ENCODE measurements at places on chromosomes 3 and 15. TPM values are rescaled to one million over a fixed set of nuclear protein-coding genes. Genes with fewer than 3 reads are reported as not detected.

DNA sequence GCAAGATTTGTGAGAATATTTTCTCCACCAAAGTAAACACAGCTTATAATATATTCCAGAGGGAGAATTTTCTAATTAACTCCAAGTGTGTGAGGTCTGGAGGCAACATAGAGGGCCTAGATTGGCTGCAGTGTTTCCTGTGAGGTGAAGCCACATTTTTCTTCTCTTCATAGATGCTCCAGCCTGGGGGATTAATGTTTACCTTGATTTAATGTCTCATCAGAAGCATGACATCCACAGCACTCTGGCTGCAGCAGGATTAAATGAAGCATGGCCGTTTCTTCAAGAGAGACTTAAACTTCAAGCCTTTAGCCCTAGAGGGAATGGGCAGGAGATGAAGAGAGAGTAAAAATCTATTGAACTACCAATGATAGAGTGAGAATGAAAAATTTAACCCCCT is 137.9 kb upstream of the ZBTB20 start:
- H3K36me3 ChIP-seq = no peaks in the 10 kb centered on the region
- no peak for DNase-seq
- H3K27ac ChIP-seq = no peak overlapping the region
- H3K27me3 ChIP-seq = no peaks in the 10 kb centered on the region

DNA sequence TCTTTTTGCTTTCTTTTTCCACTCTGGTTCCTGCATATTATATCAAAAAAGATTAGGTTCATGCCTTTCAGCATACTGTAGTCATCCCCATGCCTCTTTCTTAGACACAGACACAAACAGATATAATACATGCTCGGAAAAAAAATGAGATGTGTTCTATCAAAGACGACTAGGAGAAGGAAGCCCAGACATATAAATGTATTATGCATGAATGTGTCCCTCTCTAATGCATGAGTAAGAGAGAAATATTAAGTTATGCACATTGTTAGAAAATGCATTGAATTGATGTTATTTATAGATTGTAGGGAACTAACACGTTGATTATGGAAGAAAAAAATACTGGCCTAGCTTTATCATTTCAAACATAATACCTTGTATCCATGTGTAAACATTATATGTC is 252.4 kb upstream of the BCHE start:
- no peaks in the 10 kb centered on the region for H3K27me3 ChIP-seq
- no peak overlapping the region for H3K27ac ChIP-seq
- no peak for DNase-seq
- H3K4me1 ChIP-seq = no peaks in the 10 kb centered on the region
- H3K36me3 ChIP-seq = no peaks in the 10 kb centered on the region

GRCh38 chr3:142501004-142501926 is 53.4 kb upstream of the XRN1 start:
- DNase-seq = no peak
- H3K27ac ChIP-seq = peak overlapping the region; percentile 42
- H3K4me3 ChIP-seq = no peak overlapping the region
- peaks cover 15% of the 10 kb centered on the region for H3K4me1 ChIP-seq
- no peaks in the 10 kb centered on the region for H3K27me3 ChIP-seq

- no peaks in the 10 kb centered on the region for H3K36me3 ChIP-seq
- DNase-seq = peak; percentile 44
- H3K4me1 ChIP-seq = peaks cover 12% of the 10 kb centered on the region
- H3K27ac ChIP-seq = 0 out of 2 replicates have a peak overlapping the region, but pooled peaks have one; percentile 14
Observed at GRCh38 chr3:138862924-138863775, 28.4 kb upstream of the PIK3CB start.

EPHA3 gene
- total RNA-seq = not detected

Data from SJSA1 (cell line).